Pancreas (tissue), 10 donors: ENCODE measurements at places on chromosomes 16 and 17.

DNA sequence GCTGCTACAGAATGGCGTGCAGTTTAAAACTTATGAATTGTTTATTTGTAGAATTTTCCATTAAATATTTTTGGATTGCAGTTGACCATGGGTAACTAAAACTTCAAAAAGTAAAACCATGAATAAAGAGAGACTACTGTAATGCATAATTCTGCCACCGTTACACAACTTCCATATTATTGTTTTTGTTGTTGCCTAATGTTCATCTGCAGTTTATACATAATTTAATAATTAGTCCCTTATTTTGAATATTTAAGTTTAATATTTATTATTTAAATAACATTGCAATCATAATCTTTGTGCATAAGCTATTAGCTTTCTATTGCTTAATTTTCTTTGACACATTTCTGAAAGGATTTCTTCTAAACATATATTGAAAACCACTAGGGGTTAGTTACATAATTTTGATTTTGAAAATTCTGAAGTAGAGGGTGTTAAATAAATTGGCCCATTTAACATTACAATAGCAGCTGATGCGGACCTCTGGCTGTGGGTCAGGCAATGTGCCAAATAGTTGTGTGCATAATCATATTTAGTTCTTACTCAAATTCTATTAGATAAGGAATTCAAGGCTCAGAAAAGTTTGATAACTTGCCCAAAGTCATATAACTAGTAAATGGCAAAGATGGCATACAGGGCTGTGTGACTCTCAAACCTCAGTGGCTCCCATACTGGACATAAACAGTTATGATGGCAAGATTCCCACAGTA, 31.1 kb downstream of the PPM1E start:
- no peak overlapping the region for H3K4me3 ChIP-seq
- H3K27ac ChIP-seq, result no peak overlapping the region
- no peaks in the 10 kb centered on the region for H3K36me3 ChIP-seq
- DNase-seq, result peak; percentile 30
- H3K4me1 ChIP-seq, result no peaks in the 10 kb centered on the region
- H3K27me3 ChIP-seq, result no peaks in the 10 kb centered on the region

DNA sequence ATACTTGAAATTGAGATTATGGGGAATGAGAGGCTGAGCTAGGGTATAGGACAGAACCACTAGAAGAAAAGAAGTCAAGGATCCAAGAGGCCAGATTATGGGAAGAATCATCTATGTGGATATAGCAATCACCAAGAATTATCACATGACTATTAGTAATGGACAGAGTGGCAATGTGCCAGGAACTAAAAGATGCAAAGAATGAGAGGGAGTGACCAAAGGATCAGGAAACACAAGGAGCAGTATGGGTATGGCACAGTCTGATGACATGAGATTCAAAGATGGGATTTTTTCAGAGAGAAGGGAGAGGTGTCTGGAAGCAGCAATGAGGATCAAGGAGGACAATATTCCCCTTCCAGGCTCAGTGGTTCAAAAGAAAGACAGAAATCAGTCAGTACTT, 212.2 kb downstream of the AATF start:
- H3K36me3 ChIP-seq, result peaks cover 4% of the 10 kb centered on the region
- no peaks in the 10 kb centered on the region for H3K4me1 ChIP-seq
- H3K27ac ChIP-seq, result no peak overlapping the region

DNA sequence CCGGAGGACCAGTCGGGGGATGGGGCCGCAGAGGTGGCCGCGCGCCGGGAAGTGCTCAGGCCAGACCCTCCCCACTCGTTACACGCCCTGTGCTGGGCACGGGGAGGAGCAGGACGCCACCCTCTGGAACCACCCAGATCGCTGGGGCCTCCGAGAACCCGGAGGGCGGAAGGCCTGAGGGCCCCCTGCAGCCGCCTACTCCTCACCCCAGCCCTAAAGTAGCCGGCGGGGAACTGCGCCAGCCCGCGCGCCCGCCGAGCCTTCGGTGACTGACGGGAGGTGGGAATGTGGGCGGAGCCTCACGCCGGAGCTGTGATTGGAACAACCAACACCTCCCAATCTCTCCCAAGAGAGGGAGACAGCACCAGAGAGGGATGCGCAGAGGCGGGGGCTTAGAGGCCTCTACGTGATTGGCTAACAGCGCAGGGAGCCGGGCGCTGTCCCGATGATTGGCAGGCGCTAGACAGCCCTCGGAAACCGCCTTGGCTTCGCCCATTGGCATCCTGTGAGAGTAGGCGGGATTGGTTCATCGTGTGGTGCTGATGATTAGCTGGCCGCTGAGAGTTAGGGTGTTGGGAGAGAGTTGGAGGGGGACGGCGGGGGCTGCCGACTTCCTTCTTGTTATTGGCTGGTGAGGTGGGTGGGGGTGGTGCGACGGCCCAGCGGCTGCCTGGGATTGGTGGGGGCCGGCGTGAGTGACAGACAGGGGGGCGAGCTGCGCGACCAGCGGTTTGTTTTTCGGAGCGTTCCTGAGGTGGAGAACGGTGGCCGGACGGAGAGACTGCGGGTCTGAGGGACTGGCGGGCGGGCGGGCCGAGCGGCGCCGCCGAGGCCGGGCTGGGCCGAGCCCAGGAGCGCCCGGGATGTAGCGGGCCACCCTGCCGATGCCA, at the start of gene MAP3K3:
Gene MAP3K3 (plus strand): TSS at position 734 of the 890 bp plus-strand sequence. CDS start 343 bp downstream, outside the sequence.
- H3K27ac ChIP-seq, result peak within 1 kb of the TSS; percentile 75
- DNase-seq, result peak; percentile 99
- peaks cover 29% of the 10 kb centered on the region for H3K4me1 ChIP-seq
- H3K4me3 ChIP-seq, result peak within 1 kb of the TSS; percentile 57

GRCh38 chr16:85931596-85932402, 32.8 kb downstream of the IRF8 start:
- no peaks in the 10 kb centered on the region for H3K27me3 ChIP-seq
- H3K27ac ChIP-seq, result no peak overlapping the region
- H3K36me3 ChIP-seq, result no peaks in the 10 kb centered on the region
- no peak for DNase-seq

DNA sequence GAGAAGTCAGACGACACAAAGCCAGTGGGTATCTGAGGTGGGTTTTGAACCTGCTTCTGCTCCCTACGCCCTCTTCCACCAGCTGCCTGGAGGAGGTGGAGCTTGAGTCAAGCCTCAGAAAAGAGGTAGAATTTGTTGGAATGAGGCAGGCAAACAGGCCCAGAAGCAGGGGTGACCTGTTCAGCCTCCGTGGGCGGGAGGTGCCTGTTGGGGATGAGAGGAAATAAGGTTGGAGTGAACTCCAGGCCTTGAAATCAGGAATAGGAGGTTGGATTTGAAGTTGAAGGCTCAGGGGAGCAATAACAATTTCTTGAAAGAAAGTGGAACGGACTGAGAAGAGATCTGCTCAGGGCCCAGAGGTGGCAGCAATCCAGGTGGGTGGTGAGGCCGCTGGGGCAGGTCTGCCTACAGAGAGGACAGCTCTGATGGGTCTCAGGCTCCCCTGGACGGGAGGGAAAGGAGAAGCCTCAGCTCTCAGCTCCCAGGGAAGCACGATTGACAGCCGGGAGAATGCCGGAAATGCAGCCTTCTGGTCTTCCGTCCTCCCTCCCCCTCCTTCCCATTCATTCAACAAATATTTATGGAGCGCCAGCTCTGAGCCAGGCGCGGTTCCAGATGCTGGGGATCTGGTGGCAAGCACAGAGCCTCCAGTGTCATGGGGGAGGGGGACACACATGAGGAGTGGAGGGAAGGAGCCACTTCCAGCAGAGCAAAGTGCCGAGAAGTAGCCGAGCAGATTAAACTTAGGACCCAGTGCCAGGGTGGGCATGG, 61.9 kb upstream of the CIBAR2 start:
- DNase-seq, result no peak
- H3K4me3 ChIP-seq, result no peak overlapping the region
- H3K27ac ChIP-seq, result no peak overlapping the region
- H3K36me3 ChIP-seq, result no peaks in the 10 kb centered on the region
- H3K27me3 ChIP-seq, result no peaks in the 10 kb centered on the region
- peaks cover 19% of the 10 kb centered on the region for H3K4me1 ChIP-seq
